ENCODE measurements at places on chromosomes 5 and 9. TPM values are rescaled to one million over a fixed set of nuclear protein-coding genes. Genes with fewer than 3 reads are reported as not detected.

The QRFP gene
- not detected for total RNA-seq

DNA sequence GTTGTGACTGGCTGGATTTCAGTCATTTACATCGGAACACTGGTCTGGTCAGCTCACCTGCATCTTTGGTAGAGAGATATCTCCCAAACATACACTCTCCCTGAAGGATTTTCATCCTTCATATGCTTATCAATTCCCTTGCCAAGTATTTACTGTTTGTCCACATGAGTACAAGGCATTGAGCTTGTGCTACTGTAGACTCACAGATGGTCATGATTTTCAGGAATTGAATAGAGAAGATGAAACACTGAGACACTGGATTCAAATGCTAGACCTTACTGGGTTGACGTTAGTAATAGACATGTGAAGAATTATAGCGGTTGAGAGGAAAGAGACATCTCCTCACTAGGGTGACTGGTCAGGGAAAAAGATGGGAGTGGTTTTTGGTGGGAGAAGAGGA is 62.9 kb upstream of the ABL1 start:
- DNase-seq: no peak

The SPATA31A3 gene
- not detected for total RNA-seq

DNA sequence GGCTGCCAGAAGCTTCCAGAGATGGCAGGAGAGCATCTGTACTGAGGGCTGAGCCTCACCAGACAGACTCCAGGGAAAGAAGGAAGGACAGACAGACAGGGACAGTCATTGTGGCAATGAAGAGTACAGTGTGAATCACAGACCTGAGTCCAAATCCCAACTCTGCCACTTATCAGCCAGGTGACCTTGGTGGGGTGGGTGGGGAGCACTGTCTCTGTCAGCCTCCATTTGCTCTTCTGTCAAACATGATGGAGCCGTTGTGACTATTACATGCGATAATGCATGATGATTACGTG is 85.9 kb upstream of the FSTL4 start:
- no peak for DNase-seq

The RASGRF2 gene
- total RNA-seq: 0.26 TPM

The GLRA1 gene
- not detected for total RNA-seq

DNA sequence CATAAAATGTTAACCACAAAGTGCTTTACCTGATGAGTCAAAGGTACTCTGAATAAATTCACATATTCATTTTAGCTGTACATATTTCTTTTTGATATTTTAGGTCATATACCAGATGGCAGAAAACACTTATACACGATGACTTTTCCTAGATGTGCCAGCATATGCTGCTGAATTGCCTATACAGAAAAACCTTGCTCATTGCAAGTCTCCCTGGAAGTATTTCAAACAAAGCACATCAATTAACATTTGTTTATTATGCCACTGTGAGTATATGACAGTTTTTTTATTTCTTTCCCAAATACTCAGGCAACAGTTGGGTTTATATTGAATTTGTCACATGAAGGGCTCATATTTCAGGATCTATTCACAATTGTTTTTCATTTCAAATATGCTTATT is 180.8 kb downstream of the TMEM232 start:
- DNase-seq: no peak

The FCN2 gene
- not detected for total RNA-seq

- no peak for DNase-seq
These were observed 9.3 kb downstream of the HMGXB3 start for GRCh38 chr5:150009671-150010387.

GRCh38 chr9:28082671-28083070 is 509.4 kb upstream of the C9orf72 start:
- DNase-seq: no peak
